Fibroblast of skin of back (primary cell): ENCODE measurements at places on chromosomes 5 and 9.
A peak's percentile ranks its signal among the peaks of the same experiment; 100 is the strongest.

- DNase-seq = no peak
Observed at GRCh38 chr9:38337706-38338264, 54.7 kb upstream of the ALDH1B1 start.

DNA sequence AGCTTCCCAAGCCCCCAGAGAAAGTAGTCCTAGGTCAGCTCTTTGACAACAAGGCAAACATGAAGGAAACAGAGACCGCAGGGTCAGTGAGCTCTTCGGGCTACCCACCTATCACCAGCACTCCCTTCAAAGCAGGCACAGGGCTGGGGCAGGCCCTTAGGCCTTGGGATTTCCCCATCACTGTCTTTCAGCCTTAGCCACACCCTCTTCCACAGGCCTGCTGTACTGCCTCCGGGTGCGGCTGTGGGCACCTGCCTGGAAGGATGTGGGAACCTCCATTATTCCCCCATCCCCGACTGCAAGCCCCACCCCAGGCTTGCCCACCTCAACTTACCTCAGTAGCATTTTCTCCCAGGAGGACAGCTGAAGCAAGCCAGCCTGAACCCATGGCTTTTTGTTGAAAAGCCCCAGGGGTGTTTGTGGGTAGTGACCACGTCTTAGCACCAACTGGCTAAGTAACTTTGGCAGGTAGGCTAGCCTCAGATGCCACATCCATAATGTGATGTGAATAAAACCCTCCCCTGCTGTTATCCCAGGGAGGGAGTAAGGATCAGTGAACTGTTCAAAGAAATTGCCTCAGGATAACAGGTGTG, 100.2 kb downstream of the PIK3R1 start:
- DNase-seq = no peak

DNA sequence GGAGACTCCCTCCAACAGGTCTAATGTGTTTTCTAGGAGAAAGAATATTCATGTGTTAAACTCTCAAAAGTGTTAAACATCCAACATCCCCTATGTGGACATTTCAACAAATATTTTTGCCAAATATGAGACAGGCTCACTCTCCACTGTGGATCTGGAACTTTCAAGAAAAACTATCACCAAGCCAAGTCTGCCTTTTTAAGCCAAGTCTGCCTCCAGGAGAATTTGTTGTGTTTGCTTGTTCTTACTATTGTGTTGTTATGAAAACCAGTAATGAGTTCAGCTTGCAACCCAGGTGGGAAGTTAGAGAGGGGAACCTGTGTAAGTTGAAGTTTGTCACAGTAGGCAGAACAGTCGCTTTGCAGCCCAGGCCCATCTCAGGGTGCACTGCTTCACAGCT, 228.1 kb downstream of the NFIB start:
- no peak for DNase-seq

GRCh38 chr9:3124001-3124400, 280.1 kb upstream of the PUM3 start:
- no peak for DNase-seq

DNA sequence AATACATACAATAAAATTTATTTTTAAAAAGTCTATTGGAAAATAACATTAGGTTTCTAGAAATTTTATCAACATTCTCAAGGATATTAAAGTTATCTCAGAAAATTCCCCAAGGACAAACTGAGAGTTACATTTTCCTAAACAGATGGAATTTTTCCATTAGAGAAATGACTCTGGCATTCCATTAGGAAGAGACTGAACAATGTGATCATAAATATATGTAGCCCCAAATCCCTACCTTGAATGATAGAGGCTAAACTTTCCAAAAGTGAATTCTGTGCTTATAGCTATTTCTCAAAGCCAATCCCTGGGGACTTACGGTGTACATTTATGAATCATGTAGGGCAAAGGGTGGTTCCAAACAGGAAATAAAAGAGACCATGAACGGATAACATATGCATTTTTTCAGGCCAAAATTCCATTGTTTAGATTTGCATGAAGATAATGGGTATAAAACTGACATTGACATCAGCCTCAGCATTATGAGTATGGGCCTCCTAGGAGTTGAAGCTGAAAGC, 1181.0 kb upstream of the DMAC1 start:
- DNase-seq = peak; percentile 47

DNA sequence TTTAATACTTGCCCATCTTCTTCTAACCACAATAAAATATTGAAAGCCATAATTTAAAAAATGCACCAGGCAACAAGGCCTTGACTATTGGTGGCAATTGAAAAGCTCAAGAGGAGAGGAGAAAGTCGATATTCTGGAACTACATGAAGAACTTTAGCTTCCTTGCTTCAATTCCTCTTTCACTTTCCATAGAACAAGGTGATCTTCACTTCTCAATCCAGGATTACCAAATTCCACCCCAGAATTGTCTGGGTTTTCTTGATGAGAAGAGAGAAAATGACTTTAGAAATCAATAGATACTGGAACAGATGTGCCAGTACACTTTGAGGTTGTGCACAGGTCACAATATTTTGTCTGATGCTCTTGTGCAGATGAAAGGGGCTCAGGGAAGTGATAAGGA, 52.2 kb downstream of the PTCD2 start:
- no peak for DNase-seq

- no peak for DNase-seq
Observed at GRCh38 chr9:121196389-121196788, 5.3 kb downstream of the RAB14 start.

DNA sequence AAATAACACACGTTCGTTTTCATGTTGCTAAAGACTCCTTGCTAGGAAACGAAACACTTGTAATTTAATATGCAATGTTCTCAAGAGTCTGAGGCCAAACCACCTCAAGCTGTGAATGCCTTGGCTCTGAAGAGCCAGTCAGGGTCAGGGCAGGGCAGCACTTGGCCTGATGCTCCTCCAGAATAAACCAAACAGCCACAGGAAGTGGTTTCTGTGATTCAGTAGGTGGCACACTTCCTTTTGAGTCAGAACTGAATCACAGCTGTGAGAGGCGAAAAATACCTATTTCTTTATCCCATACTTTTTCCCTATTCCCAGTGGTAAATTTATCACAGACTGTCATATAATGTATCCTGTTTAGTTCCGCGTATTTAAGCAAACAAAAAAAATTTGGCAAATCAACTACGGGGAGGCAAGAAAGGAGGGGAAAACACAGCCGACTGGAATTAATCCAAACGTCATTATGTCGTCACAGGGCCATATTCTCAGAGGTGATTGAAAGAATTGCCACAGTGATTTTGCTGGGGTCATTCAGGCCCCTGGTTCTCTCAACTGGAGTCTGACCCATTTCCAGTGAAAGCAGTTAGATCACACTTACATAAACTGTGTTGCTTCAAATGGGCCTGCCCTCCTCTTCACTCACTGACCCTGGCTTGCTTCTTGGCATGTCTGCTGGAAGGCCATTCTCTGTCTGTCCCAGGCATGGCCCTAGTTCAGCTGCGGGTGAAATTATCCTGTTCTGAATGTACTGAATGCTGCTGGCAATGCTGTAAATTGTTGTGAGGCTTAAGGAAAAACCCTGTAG, 71.2 kb downstream of the ARRDC3 start:
- DNase-seq = peak; percentile 98

DNA sequence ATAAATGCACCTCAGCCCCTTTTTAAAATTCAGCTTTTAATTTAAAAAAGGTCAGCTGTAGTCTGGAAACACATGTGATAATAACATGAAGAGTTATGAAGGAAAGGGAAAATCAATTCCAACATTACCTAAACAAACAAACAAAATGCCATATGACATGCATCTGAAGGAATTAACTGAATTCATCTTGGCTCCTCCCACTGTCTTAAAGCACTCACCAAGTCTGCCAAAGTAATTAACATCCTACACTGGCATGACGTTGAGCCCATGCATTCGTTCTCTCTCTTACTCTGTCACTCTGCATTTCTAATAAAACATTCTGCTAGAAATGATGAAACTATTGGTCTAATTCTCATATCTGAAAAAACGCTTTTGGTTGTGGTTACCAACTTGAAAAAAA, 37.7 kb downstream of the TSSK1B start:
- DNase-seq = peak; percentile 32

DNA sequence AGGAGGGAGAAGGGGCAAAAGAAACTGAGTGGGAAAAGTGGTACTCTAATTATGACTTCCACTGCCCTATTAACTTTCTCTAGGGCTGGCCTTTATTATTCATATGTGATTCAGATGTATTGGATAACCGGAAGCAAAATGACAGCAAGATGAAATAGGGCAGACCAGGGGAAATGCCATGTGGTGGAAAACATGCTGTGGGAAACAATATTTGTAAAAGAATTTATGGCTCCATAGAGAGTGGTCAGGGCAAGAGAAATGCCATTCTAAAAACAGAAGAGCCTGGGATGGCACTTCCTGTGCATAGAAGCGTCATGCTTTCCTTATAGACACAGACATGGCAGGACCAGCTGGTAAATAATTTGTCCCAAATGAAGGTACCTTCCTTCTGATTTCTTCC, 67.7 kb downstream of the MEGF10 start:
- peak; percentile 87 for DNase-seq

DNA sequence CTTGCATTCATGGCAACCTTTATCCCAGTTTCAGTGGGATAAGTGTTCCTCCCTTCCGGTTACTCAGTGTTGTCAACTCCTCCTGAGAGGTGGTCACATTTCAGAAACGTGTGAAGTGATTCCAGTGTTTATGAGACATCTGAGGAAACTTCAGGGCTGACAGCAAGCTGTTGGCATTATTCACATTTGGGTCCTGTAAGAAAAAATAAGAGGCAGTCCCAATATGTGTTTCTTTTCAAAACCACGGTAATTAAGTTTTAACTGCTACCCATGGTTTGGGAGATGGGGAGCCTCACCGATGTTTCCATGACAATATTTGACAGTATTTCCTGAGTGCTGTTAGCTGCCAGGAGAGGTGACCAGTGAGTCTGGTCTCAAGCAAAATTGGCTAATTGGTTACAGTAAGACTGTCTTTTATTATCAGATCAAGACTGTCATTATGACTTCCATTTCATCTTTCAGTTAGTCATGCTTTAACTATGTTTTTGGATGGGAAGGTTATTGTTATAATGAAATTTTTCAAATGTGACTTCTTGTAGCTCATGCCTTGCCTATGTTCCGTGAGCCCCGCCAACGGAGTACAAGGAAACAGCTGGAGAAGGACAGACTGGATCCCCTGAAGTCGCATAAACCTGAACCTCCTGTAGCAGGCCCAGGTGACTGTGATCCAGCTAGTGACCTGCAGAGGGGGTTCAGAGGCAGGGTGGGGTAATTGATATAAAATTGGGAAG, 115.3 kb downstream of the GDNF start:
- peak; percentile 83 for DNase-seq

DNA sequence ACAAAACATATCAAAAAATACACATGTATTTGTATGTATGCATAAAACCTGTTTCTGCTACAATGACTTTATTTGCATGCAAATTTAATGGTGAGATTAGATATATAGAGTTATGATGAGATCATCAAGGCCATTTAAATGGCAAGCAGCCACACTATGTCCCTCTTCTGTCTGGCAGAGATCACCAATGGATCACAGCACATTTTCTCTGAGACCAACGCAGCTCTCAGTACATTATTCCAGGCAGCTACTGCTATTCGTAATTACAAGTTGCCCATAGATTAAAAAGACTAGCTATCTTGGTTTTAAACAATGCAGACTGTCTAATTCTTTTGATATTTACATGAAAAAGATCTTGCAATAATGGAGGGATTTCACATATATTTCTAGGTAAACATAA, 629.5 kb downstream of the PDE4D start:
- no peak for DNase-seq

DNA sequence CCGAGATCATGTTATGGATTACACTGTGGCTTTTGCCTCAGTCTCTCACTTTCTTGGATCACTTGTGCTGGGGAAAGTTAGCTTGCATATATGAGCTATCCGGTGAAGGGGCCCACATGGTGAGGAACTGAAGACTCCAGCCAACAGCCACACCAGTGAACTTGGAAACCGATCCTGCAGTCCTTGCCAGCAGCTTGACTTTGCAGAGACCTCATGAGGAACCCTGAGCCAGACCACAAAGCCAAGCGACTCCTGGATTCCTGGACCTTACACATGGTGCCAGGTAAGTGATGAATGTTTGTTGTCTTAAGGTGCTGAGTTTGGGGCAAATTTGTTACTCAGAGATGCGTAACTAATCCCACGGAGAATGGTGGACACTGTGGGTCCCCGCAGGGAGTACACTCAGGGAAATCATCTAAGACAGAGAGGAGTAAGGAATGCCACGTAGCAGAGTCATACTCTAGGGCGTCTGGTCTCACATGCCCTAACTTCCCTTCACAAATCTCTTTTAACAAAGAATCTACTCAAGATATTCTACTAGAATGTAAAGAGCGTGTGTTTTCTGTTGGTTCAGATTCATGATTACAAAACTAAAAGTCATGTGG, 76.5 kb upstream of the PJA2 start:
- no peak for DNase-seq

GRCh38 chr5:114419959-114420358, 58.1 kb downstream of the KCNN2 start:
- peak; percentile 66 for DNase-seq

- peak; percentile 46 for DNase-seq
Observed at GRCh38 chr5:54742417-54742891, 224.9 kb downstream of the SNX18 start.

GRCh38 chr5:97044052-97044451, 98.4 kb downstream of the LIX1 start:
- no peak for DNase-seq

- peak; percentile 75 for DNase-seq
Observed at GRCh38 chr5:115842089-115842935, 577 bp downstream of the AP3S1 start.

GRCh38 chr5:7894860-7895259, 25.9 kb downstream of the MTRR start:
- DNase-seq = no peak

DNA sequence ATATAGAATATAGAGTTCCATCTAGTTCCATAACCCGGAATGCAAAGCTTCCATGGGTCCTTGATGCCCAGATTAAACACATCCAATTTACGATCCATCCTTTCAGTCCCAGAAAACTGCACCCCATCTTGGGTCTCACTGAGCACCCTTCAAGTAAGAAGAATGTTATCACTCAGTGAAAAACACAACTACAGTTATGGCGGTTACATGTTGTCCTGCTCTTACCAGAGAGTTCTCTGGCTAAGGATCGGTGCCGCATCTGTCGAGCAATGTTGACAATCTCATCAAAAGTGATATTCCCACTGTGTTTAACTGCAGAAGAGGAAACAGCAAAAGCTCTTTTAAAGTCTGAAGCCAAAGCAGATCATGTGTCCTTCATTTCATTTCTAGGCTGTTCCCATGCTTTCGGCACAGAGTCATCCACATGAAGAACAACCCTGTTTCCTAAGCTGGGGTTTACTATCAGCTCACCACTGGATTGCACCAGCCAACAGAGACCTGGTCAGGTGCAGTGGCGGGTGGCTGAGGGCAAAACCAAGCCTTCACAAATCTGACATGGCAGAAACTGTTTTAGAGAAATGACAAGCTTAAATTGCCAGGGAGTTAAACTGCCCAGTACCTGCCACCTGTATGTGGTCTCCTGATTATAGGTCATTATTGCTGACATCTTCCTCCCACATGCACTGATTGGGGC, 2.9 kb downstream of the RPL12 start:
- DNase-seq = no peak
